Stimulated activated naive CD4-positive, alpha-beta T cell treated with Interleukin-2 at 50 U/mL for 16 hours (primary cell): ENCODE measurements at places on chromosomes 5 and 9.
A peak's percentile ranks its signal among the peaks of the same experiment; 100 is the strongest.

DNA sequence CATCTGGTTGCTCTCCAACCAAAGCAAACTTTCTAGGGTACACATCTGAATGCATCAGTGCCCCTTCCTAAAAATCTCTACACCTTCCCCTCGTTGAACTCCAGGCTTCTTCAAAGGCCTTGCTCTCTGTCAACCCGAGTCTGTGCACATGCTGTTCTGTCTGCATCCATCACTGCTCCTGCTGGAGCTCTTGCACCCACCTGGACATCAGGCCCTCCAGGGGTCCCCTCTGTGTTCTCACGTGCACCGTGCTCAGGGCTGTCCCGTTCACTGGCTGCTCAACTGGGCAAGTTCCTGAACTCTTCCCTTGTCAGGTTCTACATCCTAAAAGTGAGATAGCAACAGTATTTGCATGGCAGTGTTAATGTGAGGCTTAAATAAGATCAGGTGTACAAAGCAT, 62.7 kb upstream of the ANGPTL2 start:
- no peak for DNase-seq

GRCh38 chr9:124206391-124206790, 51.4 kb upstream of the NEK6 start:
- DNase-seq = no peak

GRCh38 chr5:36628695-36629094, 22.3 kb downstream of the SLC1A3 start:
- DNase-seq = no peak

DNA sequence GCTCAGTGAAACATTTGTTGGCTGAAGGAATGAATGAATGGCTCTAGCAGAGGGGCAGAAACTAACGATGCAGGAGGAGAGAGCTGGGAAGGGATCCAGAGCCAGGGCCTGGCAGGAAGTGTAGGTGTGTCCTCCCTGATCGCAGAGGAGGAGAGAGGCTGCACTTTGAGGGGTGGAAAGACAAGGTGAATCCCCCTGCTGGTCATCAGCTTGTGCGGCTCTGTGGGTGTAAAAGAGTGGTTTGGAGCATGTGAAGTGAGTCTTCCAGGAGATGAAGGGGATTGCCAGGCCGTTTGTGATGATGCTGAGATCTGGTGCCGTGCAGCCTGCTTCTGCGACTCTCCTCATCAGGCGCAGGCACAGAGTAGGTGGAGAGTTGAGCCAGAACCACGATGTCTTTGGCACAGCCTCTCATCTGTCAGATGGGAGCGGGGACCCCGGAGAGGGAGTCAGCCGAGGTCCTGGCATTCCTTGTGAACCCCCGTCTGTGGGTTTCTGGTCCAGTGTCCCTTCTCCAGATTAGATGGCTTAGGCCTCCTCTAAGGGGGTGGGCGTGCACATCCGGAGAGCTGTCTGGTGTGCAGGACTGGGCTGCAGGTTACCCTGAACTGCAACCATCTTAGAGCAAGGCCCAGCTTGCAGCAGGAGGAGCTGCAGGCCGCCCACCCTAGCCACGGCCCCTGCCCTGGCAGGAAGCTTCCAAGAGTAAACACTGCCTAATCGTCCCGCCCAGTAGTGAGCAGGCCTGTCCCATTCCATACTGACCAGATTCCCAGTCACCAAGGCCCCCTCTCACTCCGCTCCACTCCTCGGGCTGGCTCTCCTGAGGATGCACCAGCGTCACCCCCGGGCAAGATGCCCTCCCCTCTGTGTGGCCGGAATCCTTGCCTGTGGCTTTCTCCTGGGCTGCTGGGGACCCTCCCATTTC, at the start of gene ADAMTS13:
Gene ADAMTS13, plus strand, starts transcription at position 753 of the 928 bp plus-strand sequence. Its CDS starts 77 bp downstream, at position 830.
- peak; percentile 33 for DNase-seq

DNA sequence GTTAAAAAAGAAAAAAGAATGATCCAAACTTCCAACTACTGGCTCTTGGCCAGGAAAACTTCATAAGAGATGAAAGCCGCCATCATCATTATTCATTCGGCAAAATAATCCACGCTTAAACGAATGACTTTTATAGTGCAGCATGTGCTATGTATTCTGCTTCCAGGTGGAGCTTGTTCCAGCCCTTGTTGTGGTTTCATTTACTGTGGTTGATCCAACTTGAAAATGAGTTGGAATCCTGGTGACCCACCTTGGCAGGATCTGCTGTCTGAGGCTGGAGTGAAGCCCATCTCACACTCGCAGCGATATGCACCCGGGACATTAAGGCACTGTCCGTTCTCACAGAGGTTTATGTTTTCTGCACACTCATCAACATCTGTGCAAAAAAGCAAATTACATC, 209.6 kb downstream of the FBN2 start:
- DNase-seq = no peak

DNA sequence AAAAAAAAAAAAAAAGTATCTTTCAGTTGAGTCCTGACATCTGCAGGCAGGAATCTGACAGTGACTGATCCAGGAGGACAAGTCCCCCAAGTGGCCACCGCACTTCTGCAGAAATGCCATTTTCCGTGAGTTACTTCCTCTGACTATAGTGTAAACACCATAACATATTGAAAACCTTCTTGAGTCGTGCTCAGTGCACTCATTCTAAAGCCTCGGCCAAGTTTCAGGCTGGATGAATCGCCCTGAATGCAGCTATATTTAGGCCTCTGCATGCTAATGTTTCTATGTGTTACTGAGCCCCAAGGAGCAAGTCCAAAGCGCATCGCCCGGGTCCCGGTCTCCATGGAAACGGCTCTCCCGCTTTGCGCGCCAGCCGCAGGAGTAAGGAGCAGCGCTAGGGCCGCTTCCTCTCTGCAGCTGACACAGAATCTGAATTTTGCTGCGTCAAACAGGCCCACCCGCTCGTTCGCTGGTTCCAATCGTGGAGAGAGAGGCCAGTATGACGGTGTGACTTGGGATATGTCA, 335.4 kb downstream of the MSX2 start:
- no peak for DNase-seq

GRCh38 chr5:87570366-87570765, 157.6 kb upstream of the CCNH start:
- no peak for DNase-seq

- no peak for DNase-seq
Measured at GRCh38 chr5:142118155-142118686, 9.6 kb downstream of the NDFIP1 start.

DNA sequence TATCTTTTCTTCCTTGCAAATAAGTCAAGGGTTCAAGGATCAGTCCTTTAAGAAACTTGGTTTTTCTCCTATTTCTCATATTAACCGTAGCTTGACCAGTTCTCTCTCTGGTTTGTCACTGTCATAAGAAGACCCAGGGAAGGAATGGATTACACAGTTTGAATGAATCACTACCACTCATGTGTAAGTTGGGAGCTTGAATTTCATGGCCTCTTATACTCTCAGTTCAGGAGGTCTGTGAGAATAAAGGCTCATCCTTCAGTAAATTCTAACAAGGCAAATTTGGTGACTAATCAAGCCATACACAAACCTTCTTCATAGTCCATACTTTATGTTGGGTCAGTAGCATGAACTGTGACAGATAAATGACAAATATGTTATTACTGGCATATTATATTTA, 323.1 kb upstream of the ACTBL2 start:
- DNase-seq = no peak

DNA sequence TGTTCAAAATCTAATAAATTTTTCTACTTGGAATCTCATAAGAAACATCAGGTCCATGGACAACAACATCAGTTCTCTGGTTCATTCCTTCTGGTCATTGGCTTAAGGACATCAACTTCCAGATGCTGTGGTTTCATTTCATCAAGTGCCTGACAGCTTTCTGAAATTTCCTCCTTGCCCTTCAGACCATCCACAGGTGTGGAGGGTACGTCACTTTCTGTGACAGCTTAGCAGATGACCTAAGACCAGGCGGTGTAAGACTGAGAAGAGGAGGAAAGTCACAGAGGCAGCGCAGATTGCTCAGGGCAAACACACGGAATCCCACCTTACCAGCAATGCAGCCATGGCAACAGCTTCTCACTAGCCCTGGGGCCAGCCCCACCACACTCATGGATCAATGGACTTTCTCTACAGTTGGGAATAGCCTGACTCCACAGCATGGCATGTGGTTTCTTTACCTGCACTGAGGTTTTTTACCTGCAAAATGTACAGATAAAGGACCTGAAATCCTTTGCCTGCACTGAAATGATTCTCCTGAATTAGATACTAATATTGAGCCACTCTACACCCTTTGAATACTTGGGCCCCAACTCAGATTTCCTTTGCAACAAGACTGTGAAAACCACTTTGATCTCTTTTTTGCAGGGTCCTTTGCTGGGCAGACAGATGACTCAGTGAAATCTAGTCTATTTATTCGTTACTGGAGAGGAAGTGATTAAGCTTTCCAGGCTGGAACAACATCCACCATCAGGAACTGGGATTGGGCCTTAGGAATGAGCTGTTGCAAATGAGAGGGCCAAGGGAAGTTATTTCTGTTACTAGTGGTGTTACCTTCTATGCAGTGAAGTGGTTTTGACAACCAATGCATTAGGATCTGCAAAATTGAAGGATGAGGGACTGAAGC, 26.9 kb downstream of the TICAM2 start:
- no peak for DNase-seq

DNA sequence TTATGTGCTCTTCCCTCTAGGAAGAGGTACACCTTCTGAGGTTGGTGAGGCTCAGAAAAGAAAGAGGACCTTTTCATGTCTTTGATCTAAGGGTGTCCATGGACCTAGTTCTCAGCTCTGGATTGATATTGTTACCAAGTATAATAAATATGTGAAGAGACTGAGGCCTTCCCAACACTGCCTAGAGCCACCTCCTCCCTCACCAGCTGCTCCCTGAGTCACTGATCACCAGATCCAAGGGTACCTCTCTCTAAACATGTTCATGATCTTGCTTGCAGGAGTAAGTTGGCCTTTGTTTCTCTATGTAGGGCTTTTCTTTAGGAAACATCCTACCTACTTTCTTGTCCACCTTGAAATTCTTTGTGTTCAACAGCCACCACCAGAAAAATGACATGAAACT, 218.8 kb upstream of the ADRA1B start:
- DNase-seq = no peak

GRCh38 chr5:123178683-123179082, 89.6 kb downstream of the PRDM6 start:
- no peak for DNase-seq

GRCh38 chr5:165630261-165630778, 2124.9 kb downstream of the MAT2B start:
- DNase-seq = no peak

GRCh38 chr5:61268871-61269270, 63.2 kb upstream of the ZSWIM6 start:
- DNase-seq = no peak

- peak; percentile 35 for DNase-seq
Measured at GRCh38 chr9:70421272-70422180, 7.1 kb upstream of the KLF9 start.

DNA sequence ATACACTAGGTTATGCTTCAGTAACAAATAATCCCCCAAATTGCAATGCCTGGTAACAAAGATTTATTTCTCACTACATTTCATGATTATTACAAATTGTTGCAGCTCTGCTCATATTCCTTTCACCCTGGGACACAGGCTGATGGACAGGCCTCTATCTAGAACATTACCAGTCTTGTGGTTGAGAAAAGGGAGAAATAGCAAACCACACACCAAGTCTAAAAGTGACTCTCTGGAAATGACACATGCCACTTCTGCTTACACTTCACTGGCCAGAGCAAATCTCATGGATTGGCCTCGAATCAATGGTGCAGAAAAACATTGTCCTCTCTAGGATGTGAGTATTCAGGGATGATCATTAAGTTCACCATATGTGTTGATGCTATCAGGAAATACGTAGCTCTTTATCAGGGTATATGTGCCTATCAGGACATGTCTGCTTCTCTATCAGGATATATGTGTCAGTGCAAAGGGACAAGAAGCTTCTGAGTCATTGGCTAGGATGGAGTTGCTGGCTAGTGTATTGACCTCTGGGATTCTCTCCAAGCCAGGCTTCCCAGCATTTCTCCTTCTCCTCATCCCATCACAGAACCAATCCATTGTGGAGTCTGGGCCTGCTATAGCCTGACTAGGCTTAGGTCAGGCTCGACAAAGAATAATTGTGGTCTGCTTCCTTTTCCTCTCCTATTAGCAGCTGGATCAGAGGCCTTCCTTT, 91.1 kb upstream of the CEP78 start:
- DNase-seq = no peak

DNA sequence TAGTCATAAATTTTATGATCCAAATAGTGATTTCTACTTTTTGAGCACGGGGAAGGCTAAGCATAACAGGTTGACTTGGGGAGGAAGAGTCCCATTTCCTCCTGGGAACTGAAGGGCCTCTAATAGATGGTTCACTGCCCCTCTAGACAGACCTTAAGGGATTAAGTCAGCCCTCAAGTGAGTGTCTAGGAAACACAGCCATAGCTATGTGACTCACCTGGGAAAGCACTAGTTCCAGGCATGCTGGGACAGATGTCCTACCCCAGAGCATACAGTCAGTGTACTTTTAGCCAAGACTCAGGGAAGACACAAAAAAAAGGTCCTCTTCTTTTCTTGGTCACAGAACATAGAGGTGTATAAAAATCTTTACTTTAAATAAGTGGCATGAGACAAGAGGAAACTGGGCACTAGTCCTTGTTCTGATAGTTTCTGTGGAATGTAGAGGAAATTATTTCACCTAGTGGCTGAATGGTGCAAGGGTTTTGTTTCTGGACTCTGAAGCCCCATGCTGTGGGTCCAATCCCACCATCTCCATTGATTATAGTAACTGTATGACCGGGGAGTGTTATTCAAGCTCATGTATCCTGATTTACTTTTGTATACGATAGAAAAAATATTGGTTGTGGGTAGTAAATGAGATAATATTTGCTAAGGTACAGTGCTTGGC, 86.0 kb downstream of the NREP start:
- DNase-seq = no peak

DNA sequence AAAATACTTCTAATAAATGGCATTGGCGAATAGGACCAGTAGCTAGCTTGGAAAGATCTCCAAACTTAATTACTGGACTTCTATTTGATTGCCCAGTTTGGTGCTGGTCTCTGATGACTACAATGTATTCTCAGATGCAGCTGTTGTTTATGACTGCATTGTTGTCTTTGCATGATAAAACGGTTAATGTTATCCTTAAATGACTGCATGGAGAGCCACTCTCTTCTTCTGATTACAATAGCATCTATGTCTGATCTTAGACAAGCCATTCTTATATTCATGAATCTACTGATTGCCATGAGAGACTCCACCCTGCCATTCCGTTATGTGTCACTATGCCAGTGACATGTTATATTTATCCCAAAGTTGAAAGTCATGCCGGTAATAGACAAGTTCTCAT, 42.9 kb upstream of the ERBIN start:
- DNase-seq = no peak

GRCh38 chr5:93532370-93532769, 48.6 kb downstream of the NR2F1-AS1 start:
- DNase-seq = no peak

- no peak for DNase-seq
Measured at GRCh38 chr5:44911501-44911900, 102.8 kb downstream of the MRPS30 start.

- DNase-seq = no peak
Measured at GRCh38 chr5:39906146-39906545, 481.4 kb upstream of the DAB2 start.
